CD8-positive, alpha-beta T cell (primary cell): ENCODE measurements at places on chromosomes 6 and 20.

DNA sequence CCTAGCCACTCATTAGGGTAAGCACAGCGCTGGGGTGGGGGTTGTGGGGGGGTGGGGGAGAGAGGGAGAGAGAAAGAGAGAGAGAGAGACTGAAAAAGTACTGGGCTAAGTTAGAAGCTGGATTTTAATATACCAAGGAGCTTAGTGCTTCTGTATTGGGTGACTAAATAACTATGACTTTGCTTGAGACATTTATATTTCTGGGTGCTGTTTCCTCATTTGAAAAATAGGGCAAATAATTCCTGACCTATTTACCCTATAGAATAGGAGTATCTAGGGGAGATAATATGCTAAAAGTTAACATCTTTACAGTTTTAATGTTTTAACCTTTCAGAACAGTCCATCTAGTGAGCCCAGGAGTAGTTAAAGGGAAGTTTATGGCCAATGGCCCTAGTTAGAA is 7.7 kb downstream of the NKAIN2 start:
- no peak for DNase-seq

- no peak for DNase-seq
Observed at GRCh38 chr20:21994203-21994602, 288.7 kb downstream of the PAX1 start.

DNA sequence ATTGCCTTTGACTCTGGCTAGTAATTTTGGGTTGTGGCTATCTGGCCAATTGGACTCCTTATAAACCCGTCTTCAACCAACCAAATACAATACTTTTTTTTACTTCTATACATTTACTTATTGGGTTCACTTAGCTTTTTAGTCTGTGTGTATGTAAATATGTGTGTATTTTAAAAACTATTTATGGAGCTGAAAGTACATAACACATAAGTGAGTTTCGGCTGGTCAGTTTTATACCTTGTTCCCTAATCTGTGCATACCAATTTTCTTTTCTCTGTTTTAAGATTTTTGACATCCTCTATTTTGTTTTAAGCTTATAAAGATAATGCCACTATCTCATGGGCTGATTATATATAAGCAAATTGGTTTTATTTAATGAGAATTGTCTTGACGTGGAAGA is 129.5 kb downstream of the LRRC1 start:
- no peak for DNase-seq

DNA sequence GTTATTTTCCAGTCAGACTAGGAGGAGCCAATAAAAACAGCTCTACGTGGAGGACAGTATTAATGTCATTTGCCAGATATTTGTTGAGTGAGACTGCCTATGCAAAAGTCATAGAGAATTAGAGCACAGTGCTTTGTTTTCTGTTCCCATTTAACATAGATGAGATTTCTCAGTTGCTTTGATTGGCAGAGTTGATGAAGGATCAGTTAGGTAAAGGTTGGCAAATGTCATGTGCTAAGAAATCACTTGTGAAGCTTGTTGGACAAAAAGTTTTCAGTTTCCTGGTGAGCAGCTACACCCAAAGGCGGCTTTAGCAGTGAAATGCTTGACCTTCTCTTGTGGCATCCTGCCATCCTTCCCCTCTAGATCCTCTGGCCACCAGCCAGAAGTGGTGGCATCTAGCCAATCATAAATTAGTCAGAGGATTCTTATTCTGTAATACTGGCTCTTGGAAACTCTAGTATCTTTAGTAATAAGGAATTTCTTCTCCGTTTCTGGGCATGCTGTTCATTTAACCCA is 37.0 kb downstream of the BCKDHB start:
- DNase-seq = no peak

DNA sequence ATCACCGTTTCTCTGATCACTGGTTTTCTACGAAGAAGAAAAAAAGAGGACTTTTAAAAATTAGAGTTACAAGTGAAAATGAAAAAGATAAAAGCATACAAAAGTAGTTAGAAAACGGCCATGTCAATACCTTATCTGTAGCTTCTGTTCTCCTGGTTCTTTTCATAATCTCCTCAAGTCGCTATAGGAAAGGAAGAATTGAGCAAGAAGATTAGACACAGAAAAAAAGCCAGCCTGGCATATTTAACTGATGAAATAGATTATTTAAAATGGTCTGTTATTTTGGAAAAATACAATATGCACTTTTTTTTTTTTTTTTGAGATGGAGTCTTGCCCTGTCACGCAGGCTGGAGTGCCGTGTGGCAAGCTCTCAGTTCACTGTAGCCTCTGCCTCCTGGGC is 70.2 kb upstream of the BCLAF1 start:
- DNase-seq = no peak

- DNase-seq = no peak
Observed at GRCh38 chr20:25586877-25587276, 1.5 kb upstream of the NINL start.
